Fibroblast of skin of back (primary cell): ENCODE measurements at places on chromosomes 16 and 17.

DNA sequence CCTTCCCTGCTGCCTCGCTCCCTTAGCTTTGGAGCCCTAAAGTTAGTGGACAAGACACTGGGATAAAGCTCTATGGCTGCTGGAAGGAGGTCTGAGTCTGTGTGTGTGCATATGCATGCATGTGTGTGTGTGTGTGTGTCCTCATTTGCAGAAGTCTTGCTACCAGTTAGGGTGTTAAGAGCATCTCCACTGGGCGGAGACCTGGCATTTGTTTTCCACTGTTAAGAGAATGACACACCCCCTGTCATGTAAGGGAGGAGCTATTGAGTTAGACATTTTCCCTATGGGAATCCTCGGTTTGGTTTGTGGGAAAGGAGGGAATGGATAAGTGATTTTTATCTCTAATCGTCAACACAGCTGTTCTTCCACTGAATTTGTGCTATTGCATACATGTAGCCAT is 24.8 kb upstream of the ARHGAP23 start:
- DNase-seq: peak; percentile 46

DNA sequence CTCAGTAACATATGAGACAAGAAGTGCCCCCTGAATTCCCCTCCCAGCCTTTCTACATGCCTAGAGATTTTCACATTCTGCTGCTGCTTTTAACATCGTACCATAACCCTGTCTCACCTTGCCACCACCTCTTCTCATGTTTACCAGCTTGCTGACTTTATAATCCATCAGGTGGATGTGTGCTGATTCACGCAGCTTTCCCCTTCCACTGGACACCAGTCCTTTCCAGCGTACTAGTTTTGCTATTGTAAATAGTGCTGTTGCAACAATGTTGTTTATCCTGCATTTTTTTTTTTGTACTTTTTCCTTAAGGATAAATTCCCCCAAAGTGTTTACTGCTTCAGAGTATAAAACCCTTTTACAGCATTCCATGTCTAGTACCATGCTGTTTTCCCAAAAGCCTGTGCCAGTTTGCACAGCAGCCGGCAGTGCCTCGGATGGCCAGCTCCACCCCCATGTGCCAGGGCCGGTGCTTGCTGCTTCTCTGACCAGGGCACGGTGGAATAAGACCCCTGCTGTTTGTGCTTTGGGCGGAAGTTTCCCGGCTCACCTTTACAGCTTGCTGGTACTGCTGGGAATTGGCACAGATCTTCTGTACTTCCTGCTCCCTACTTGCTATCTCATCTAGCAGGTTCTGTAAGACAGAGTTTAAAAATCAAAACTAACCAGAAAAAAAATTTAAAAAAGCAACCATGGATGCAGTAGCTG is 41.3 kb downstream of the UBN1 start:
- DNase-seq: no peak

GRCh38 chr16:12609937-12610699 is 193.6 kb downstream of the CPPED1 start:
- no peak for DNase-seq

- DNase-seq: peak; percentile 60
Measured at GRCh38 chr16:63461248-63461841, 1425.1 kb upstream of the CDH8 start.
